Left hindlimb (tissue), 1 donor: ENCODE measurements at places on chromosomes 7 and 10.

DNA sequence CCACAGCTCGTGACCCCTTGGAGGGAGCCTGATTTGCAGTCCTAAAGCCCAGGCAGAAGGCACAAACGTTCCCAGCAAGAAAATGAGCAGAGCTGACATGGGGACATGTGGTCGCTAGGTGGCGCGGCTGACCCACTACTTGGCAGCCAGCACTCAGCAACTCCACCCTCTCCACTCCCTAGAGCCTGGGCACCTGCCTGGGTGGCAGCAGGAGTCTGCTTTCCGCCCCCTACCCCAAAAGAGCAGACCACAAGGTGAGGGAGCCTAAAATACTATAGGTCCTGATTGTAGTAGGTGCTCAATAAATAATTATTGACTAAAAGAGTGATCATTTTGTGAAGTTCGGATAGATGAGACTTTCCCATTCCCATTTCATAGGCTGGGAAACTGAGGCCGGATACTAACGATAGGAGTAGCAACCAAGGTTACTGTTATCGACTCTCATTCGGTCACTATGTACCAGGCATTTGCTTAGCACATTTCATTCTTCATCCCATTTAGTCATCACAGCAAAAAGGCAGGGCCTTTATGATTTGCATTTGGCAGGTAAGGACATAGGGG is 57.4 kb downstream of the NEUROG3 start:
- no peak for DNase-seq

DNA sequence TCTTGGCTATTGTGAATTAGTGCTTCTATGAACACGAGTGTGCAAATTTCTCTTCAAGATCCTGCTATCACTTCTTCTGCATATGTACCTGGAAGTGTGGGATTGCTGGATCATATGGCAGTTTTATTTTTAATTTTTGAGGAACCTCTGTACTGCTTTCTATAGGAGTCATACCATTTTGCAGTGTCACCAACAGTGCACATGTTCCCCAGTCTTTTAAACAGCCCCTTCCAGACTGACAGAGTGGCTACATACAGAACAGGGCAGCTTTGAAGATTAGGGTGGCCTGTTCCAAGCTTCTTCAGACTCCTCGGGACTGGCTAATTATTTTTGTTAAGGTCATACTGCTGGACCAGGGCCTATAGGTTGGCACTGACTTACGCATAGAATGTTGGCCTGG is 82.9 kb downstream of the AUTS2 start:
- no peak for DNase-seq

DNA sequence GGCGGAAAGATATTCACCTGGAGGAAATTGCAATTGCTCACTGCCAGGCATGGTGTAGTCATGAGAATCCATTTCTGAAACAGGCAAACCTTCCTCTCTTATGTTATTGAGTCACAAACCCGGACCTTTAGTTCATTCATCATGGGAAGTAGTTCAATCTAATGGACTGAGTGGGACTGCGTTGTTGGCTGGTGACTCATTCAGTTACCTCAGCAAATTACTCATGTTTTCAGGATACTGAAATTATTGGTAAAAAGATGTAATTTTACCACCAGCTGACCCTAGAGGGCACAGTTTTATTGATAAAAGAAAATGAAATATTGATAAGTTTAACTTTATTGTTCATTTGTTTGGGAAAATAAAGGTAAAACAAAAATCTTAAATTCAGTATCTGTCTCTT is 1194.4 kb upstream of the SORCS1 start:
- DNase-seq, result no peak

- no peak for DNase-seq
These were observed 39.0 kb downstream of the AP5Z1 start for GRCh38 chr7:4814433-4814832.

DNA sequence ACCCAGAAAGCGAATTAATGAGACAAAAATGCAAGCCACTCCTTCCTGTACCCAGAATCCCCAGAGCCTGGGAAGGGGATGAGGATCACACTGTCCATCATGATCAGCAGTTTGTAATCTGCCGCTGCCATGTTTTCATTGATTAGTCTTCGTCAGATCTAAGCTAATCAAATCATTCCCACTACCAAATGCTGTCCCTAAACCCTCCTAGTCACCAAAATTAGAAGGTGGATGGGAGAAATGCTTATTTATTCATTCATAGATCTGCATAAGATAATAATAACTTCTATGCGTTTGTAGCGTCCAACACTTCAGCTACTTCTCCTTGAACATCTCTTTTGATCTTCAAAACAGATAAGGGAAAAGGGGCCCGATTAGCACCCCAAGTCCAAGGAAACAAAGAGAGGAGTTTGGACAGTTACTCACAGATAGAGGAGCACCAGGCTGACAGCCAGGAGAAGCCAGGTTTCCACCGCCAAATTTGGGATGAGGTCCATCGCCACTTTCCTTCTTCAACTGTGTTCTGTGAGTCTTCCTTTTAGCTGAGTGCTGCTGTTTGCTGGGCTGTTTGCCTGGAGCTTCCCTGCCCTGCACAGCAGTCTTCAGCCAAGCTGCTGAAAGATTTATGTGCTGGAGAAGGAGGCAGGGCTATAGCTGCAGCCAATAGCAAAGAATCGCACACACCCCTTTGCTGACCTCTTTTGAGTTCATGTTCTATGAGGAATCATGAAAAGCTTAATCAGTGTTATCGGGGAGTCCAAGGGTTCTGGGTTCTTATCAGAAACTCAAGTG is at the start of gene CYP3A5:
Gene CYP3A5 (minus strand): TSS at position 597 of the 792 bp plus-strand sequence. CDS start 100 bp downstream, at position 497.
- peak; percentile 46 for DNase-seq

GRCh38 chr10:76329891-76330575 is 898.6 kb downstream of the LRMDA start:
- DNase-seq, result no peak

- no peak for DNase-seq
These were observed 230.3 kb downstream of the PTPRN2 start for GRCh38 chr7:158357106-158357897.

DNA sequence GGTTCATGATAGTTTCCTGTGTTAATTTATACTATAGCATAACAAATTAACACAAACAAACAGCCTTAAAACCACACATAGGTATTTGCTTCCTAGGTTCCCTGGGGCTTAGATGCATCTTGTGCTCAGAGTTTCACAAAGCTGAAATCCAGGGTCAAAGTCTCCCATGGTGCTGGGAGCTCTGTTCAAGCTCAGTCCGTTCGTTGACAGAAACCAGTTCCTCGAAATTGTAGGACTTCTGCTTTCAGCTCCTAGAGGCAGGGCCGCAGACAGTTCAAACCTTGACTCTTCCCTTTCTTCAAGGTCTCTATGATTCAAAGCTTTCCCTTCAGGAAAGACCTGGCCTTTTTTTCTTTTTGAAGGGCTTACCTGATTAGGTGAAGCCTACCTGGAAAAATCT is 90.5 kb downstream of the VSTM2A start:
- DNase-seq, result no peak

GRCh38 chr7:36076074-36076473 is 77.0 kb upstream of the EEPD1 start:
- no peak for DNase-seq

DNA sequence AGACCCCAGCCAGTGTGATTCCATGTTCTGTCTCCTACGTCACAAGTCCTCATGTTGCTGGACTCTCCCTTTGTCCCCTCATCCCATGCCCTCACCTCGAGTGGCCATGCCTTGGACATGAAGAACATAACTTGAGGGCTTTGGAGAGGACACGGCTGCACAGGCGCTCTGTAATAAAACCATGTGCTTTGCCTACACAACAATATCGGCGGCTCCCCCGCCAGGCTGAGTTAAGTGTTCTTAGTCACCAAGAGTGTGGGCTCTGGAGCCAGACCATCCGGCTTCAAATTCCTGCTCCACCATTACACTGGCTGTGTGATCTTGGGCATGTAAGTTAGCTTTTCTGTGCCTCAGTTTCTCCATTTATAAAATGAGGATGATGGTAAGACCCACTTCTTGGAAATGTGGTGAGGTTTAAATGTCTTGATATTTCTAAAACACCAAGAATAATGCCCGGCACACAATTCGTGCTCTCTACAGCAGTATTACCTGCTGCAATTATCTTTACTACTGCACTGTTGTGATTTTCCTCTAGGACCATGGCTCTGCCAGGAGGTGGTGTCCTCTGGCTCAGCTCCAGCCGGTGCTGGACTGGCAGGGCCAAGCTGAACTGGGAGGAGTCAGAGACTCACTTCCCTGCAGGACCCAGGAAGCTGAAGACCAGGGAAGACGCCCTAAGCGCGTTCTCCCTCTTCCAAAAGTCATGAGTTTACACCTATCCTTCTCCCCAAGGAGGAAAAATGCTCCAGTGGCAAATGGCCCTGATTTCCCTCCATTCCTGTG is 15.7 kb downstream of the SLIT1 start:
- no peak for DNase-seq

DNA sequence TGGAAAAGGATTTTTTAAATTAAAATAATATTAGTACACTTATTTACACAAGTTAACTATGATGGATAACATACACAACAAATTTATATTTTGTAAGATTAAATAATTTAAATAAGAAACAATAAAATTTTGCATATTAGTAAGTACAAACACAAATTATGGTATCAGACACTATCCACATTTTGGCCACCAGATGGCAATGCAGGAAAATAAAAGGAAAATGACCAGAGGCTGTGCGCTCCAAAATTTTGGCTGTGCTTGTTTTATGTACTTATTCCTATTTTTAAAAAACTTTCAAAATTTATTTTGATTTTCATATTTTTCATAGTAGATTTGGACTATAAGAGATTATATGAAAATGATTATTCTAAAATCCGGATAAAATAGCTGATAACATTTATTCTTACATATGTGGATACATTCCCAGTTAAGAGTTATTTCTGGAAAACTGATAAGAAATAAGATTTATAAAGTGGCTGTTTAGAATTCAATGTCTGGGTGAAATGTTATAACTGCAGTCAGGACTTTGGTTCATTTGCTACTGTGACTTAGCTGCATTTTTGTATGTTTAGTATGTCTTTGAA is 274.7 kb upstream of the HGF start:
- no peak for DNase-seq

DNA sequence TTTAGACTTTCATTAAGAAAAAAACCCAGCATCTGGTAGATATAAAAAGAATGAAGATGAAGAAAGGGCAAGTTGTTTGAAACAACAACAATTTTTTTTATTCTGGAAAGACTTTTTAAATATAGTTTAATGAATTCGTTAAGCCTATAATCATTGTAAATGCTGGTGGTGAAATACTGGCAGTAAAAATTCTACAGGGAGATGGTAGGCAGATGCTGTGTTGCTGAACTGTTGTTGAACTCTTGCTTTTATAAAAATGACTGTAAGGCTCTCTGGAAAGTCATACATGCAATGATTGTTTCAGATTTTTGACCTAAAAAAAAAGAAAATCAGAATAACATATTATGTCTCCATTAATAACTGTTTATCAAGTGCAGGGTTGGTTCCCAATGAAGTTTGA is 39.0 kb downstream of the SCIN start:
- no peak for DNase-seq

GRCh38 chr10:5396556-5397300 is 7.9 kb downstream of the TUBAL3 start:
- DNase-seq, result no peak

DNA sequence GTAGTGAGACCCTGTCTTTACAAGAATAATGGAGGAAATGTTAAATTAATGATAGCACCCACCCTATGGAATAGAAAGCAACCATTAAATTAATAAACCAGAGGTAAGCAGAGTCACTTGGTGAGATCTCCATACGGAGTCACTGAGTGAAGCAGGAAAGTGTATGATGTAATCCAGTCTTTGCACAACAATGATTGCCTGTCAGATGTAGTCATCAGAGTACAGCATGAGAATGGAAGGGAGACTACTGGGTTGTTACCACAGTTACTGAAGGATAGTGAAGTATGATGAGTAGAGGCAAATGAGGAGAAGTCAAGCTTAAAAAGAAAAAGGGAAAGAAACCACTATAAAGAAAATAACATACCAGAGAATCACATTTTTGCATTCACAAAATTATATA is 371.9 kb upstream of the SHH start:
- no peak for DNase-seq

DNA sequence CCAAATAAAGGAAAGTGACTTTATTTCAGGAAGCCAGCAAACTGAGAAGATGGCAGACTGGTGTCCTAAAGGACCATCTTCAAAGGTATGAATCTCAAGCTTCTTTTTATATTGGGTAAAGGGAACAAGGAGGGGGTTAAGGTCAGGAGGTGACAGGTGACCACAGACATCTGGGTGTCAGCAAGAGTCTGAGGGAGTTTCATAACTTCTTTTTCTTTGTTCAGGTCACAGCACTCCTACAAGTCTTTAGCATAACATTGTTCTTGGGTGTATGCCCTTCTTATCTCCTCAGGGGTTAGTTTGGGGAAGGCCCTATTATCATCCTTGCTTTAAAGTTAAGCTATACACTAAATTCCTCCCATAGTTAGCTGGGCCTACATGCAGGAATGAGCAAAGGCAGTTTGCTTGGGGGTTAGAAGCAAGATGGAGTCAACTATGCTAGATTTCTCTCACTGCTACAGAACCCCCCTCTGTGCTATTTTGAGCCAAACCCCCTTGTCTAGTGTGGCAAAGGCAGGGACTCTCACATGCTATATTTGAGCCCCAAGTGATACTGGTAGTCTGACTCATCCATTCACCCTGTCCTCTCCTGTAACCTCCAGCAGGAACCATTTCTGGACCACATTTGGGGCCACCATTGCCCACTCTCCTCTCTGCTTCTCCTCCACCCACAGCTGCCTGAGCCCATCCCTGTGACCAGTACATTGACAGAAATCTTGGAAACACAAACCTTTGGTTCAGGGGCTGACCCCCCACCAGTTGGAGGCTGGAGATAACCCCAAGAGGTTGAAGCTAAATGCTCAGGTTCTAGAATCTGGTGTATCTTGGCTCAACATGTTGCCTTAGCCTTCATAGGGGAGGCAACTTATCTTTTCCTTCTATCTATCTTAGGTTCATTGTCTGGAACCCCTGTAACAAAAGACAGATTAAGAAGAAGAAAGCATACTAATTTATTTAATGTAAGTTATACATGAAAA is 55.5 kb upstream of the LRGUK start:
- DNase-seq, result no peak

DNA sequence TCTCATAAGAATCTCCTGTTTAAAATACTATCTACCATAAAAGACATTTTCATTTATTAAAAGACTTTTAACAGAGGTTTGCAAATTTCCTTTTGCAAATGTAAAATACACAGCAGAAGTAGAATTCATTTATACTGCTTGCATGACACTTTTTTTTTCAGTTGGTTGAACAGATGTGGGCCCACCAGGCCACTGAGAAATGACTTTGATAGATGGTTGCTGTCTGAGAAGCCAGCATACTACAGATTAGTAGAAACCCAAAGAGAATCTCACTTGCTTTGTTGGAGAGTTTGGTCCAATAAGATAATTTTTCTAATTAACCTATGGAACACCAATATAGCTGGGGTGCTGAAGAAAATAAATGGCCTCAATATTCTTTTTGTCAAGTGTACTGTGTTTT is 66.3 kb downstream of the PHF14 start:
- DNase-seq, result no peak

GRCh38 chr10:79627075-79627474 is 16.3 kb downstream of the SFTPA1 start:
- DNase-seq, result no peak
